Naive thymus-derived CD8-positive, alpha-beta T cell (primary cell): ENCODE measurements at places on chromosomes 2 and 18. TPM values are rescaled to one million over a fixed set of nuclear protein-coding genes. Genes with fewer than 3 reads are reported as not detected.
A peak's percentile ranks its signal among the peaks of the same experiment; 100 is the strongest.

DNA sequence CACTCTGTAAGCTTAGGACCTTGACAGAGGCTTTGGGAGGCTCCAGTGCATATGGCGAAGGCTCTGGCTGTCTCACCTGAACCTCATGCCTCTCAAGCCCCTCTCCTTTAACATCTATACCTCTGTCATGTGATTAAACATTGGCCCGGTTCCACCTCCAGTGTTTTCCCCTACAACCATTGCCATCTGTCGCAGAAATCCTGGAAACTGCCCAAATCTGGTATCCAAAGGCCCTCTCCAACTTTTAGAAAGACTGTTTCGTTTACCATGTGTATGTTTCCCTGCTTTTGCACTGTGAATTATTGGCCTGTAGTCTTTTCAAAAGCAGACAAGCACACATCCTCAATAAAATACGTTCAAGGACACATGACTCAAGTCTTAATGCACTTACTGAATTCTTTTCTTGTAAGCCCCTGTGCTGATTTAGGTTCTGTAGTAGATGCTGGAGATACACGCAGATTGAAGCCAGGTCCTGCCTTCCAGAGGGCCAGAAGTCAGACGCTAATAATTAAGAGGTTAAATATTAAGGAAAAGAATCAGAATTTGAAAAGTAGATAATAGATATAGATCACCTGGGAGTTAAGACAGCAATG lies 386.4 kb upstream of the SLC14A2 start:
- no peaks in the 10 kb centered on the region for H3K36me3 ChIP-seq
- no peak for DNase-seq
- peaks cover 3% of the 10 kb centered on the region for H3K27me3 ChIP-seq
- H3K4me1 ChIP-seq, result no peaks in the 10 kb centered on the region

DNA sequence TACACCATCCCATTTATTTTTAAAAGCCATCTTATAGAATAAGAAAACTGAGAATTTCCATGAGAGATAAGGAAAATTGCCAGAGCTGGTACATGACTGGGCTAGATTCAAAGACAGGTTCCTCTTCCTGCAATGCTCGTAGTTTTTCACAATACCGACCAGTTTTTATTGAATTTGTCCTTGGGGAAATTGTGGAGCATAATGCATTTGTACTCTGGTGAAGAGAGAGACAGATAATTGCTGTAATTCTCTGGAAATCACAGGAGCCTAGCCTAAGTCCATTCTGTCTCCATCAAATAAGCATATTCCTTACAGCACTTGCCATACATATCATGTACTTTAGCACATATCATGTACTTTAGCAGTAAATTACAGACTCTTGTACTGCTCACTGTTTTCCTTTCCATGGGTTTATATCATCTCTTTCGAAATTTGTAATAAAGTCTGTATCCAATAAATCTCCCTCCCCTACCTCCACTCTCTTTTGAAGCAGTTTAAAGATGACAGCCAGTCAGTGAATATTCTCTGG lies 355.2 kb downstream of the CNTNAP5 start:
- no peak for DNase-seq
- H3K4me3 ChIP-seq, result no peak overlapping the region
- no peaks in the 10 kb centered on the region for H3K4me1 ChIP-seq
- no peak overlapping the region for H3K27ac ChIP-seq
- H3K27me3 ChIP-seq, result no peaks in the 10 kb centered on the region
- H3K36me3 ChIP-seq, result no peaks in the 10 kb centered on the region

- H3K4me3 ChIP-seq, result no peak overlapping the region
- no peaks in the 10 kb centered on the region for H3K36me3 ChIP-seq
- no peaks in the 10 kb centered on the region for H3K4me1 ChIP-seq
- H3K27ac ChIP-seq, result no peak overlapping the region
- H3K27me3 ChIP-seq, result no peaks in the 10 kb centered on the region
Observed at GRCh38 chr2:169232551-169233154, 129.7 kb downstream of the LRP2 start.

DNA sequence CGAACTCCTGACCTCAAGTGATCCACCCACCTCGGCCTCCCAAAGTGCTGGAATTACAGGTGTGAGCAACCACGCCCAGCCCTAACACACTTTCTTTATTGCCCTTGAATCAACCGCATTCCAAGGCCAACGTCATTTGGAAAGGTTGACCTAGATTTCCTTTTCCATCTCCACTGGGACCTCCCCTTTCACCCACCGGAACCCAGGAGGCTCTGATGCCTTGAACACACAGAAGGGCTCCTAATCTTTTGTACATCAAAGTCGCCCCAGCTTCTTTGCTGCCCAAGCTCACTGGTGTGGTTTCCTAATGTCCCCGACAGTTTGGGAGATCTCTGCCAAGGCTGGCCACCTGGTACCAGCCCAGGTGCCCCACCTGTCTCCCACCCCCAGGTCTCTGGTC lies 46.2 kb upstream of the CAB39 start:
- H3K36me3 ChIP-seq, result no peaks in the 10 kb centered on the region
- no peak for DNase-seq
- H3K27me3 ChIP-seq, result no peaks in the 10 kb centered on the region
- H3K27ac ChIP-seq, result no peak overlapping the region

GRCh38 chr2:85702172-85702571 lies 8.0 kb downstream of the GNLY start:
- H3K27me3 ChIP-seq, result peaks cover 3% of the 10 kb centered on the region
- H3K4me3 ChIP-seq, result no peak overlapping the region

GRCh38 chr18:33914399-33914798 lies 310.3 kb downstream of the NOL4 start:
- no peak for DNase-seq
- no peaks in the 10 kb centered on the region for H3K4me1 ChIP-seq
- no peak overlapping the region for H3K27ac ChIP-seq
- no peaks in the 10 kb centered on the region for H3K27me3 ChIP-seq

DNA sequence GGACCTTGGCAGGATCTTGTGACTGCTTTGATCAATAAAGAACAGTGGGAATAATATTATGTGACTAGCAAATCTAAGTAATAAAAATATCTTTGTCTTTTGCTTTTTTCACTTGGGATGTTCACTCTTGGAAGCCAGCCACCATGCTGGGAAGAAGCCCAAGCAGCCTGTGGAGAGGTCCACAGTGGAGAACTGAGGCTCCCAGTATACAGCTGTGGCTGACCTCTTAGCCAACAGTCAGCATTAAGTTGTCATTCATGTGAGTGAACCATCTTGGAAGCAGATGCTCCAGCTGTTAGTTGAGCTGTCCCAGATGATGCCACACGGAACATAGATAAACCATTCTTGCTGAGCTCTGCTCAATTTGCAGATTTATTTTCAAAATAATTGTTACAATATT lies 160.0 kb downstream of the OSR1 start:
- H3K4me1 ChIP-seq, result no peaks in the 10 kb centered on the region
- no peaks in the 10 kb centered on the region for H3K27me3 ChIP-seq
- H3K27ac ChIP-seq, result no peak overlapping the region
- no peak overlapping the region for H3K4me3 ChIP-seq
- no peak for DNase-seq

DNA sequence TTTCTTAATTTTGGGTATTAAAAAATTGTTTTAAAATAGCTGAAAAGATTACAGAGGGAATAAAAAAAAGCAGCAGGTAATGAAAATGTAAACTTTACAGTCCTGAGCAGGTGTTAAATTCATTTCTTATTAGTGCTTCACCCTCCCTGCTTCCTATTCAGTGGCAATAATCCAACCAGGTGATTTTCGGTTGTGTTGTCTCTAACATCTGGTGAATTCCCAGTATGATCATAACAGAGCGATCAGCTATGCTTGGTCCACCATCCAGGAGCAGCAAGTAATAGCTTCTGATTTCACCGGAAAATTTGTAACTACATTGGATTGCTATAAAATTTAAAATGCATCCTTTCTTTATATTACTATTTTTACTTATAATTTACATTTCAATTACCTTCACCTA lies 673.1 kb downstream of the SOCS6 start:
- H3K27ac ChIP-seq, result no peak overlapping the region
- no peaks in the 10 kb centered on the region for H3K36me3 ChIP-seq

DNA sequence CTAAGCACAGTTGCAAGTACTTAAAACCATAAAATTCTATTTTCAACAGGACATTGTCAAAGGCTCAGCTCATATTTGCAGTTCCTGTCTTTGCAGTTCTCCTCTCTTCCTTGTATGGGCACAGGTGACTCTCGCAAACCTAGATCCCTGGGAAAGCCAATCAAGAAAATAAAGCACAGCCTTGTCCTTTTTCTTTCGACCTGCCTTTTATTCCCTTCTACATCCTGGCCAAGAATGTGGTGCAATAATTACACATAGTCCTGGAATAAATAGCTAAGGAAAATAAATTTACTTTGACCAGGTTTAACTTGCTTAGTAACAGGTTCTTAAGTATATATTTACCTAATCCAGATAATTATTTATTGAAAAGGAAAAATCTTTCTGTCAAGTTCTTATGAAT lies 20.2 kb downstream of the ATG16L1 start:
- H3K27ac ChIP-seq, result peak overlapping the region; percentile 96
- no peaks in the 10 kb centered on the region for H3K27me3 ChIP-seq
- no peak for DNase-seq
- no peak overlapping the region for H3K4me3 ChIP-seq
- peaks cover 68% of the 10 kb centered on the region for H3K4me1 ChIP-seq

DNA sequence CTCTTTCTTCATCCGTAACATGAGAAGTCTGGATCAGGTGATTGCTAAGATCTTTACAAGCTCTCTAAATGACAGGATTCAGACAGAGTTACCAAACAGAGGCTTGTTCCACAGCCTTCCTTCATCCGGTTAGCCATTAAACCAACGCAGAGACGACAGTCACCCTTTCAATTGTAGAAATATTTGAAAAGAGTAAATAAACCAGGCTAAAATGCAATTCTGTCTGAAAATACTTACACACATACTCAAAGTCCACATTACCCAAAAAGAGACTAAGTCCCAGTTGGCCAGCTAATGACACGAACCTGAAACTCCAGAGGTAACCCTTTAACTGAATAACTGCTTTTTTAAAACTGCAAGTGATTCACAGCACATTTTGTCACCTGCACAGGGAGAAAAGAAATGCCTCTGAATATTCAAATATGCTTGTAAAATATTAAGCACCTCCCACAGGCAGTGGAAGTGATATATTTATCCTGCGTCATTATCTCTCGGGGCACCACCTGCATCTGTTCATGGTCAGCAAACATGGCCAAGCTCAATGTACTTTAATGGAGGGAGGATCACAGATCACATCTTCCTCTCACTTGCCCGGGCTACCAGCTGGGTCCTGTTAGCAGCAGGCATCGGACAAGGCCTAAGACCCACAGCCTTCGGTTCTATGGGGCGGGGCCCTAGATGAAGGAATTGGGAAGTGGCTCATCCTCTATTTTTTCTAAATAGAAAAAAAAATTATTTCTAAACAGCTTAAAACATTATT lies 38.8 kb upstream of the DNER start:
- no peaks in the 10 kb centered on the region for H3K27me3 ChIP-seq
- no peak overlapping the region for H3K27ac ChIP-seq
- H3K4me1 ChIP-seq, result peaks cover 4% of the 10 kb centered on the region
- DNase-seq, result no peak

DNA sequence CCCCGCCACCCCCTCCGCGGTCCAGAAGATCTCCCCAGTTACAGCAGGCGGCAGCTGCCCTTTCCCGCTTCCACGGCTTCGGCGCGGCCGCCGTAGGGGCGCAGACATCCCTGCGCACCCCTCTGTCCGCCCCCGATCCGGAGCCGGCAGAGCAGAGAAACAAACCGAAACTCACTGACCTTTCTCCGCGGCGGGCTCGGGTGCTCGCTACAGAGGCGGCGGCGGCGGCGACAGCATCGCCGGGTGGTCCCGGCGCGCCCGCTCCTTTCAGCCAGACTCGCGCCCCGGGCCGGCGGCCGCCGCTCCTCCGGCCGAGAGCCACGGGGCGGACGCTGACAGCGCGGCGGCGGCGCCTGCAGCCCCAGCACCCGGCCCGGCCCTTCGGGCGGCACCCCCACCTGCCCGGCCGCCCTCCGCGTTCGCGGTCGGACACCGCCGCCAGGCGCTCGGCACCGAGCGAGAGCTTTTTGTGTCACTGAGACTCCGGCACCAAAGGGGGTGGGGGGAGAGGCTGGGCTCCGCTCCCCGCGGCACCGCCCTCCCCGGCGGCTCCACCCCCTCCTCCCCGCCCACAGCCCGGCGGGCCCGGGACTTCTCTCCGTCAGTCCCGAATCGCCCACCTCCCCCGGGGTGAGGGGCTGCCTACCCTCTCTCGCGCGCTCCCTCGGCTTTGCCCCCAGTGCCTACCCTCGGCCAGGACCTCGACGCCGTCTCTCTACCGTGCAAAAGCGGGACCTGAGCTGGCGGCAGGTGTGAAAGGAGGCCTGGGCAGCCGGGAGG lies 1.4 kb upstream of the RNF152 start:
- H3K27ac ChIP-seq, result no peak overlapping the region
- peaks cover 27% of the 10 kb centered on the region for H3K27me3 ChIP-seq
- H3K36me3 ChIP-seq, result no peaks in the 10 kb centered on the region
- peak overlapping the region; percentile 72 for H3K4me3 ChIP-seq
- H3K4me1 ChIP-seq, result peaks cover 16% of the 10 kb centered on the region

DNA sequence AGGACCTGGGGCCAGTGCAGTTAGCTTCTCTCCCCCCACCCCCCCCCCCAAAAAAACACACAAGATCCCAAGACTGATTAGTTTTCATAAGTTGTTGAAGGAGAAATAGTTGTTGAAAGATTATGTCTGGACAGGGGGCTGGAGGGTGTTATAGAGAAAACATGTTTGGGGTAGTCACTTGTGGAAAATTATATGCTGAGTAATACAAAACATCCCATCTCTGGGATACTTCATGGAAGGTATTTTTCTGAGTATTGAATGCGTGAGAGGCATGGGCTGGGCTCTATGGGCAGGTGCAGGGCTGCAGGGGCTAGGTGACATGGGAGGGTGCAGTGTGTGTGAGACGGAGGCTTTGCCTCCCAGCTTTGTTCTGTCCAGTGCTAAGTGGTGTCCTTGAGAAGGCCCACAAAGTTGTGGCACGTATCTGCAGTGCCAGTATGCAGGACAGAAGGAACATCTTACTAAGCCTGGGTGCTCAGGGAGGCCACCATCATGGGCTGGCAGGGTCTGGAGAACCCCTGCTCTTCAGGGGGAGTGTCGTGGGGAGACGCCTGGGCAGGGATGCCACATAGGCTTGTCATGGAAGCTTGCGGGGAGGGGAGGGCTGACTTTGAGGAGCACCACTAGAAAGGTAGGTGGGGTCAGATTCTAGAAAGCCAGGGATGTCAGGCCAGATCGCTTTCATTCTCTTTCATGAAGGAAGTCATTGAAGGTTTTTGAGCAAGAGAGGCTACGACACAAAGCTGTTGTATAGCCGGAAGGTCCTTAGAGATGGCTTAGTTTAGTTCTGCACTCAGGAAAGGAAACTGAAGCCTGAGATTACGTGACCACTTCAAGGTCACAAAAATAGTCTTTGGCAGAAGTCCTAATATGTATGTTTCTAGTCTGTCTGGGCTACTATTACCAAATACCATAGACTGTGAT lies 232.0 kb downstream of the LDLRAD4 start:
- no peaks in the 10 kb centered on the region for H3K36me3 ChIP-seq
- H3K27me3 ChIP-seq, result no peaks in the 10 kb centered on the region
- no peak for DNase-seq
- no peak overlapping the region for H3K4me3 ChIP-seq
- peaks cover 28% of the 10 kb centered on the region for H3K4me1 ChIP-seq
- peak overlapping the region; percentile 86 for H3K27ac ChIP-seq

- no peaks in the 10 kb centered on the region for H3K4me1 ChIP-seq
- no peak overlapping the region for H3K27ac ChIP-seq
- H3K4me3 ChIP-seq, result no peak overlapping the region
- no peak for DNase-seq
Observed at GRCh38 chr2:43839776-43840564, 1.2 kb downstream of the ABCG8 start.

The TMEM200C gene
- polyA plus RNA-seq, result not detected

The THSD7B gene
- not detected for polyA plus RNA-seq

The NCKAP5 gene
- not detected for polyA plus RNA-seq
